GM13977 (cell line): ENCODE measurements at places on chromosomes 5 and 9.

DNA sequence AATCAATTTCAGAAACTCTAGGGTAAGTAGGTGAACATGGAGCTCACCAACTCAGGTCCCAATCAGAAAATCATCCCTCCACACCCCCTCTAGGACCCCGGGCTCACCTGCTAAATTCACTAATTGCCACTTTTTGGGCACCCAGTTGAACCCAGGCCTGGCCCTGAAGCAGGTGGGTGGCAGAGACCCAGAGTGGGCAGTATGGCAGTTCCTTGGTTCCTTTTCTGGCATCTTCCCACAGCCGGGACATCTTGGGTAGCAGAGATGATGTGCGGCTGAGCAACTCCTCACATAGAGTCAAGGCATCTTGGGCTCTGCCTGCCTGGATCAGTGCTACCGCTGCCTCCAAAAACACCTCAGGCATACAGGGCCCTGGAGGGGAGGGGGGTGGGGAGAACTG lies 2.9 kb upstream of the VCP start:
- DNase-seq = no peak

- DNase-seq = no peak
Measured at GRCh38 chr9:108258640-108259039, 597.1 kb downstream of the ACTL7B start.

GRCh38 chr5:124140060-124140459 lies 606.4 kb downstream of the ZNF608 start:
- no peak for DNase-seq

- no peak for DNase-seq
Measured at GRCh38 chr9:135973277-135974219, 12.4 kb upstream of the UBAC1 start.

- DNase-seq = no peak
Measured at GRCh38 chr9:125522328-125522725, 184.7 kb downstream of the MAPKAP1 start.

DNA sequence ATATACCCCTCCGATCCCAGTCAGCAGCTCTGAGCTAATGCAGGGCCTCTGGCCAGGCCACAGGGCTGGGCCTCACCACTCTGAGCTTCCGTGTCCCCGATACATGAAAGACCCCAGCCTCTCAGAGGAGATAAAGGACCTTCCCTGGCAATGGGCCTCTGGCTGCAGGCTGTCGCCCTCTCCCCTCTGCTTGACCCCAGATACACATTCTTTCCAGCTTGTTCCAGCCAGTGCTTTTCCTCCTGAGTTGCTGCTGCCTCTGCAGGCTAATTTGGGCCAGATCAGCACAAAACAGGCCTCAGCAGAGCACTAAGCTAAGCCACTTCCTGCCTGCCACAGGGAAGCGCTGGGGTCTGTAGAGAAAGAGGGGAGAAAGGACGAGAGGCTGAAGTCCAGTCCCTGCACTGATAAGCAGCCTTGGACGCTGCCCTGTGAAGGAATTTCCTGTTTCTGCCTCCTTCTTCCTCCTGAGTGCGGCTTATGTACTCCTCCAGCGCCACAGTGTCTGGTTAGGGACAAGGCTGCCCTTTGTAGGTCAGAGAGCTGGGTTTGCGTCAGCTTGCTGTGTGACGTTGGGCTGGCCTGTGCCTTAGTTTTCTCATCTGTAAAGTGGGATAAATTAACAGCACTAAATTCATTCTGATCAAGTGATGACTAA lies 73.0 kb upstream of the IL17B start:
- no peak for DNase-seq

- no peak for DNase-seq
Measured at GRCh38 chr9:127437497-127438264, 13.5 kb downstream of the ZNF79 start.

- DNase-seq = no peak
Measured at GRCh38 chr5:171857489-171857876, 71.9 kb downstream of the SMIM23 start.

GRCh38 chr5:68074048-68074632 lies 141.4 kb upstream of the PIK3R1 start:
- no peak for DNase-seq

- no peak for DNase-seq
Measured at GRCh38 chr9:1876891-1877496, 138.2 kb upstream of the SMARCA2 start.

- peak; percentile 83 for DNase-seq
Measured at GRCh38 chr9:136564379-136564988, 18.6 kb upstream of the NOTCH1 start.

DNA sequence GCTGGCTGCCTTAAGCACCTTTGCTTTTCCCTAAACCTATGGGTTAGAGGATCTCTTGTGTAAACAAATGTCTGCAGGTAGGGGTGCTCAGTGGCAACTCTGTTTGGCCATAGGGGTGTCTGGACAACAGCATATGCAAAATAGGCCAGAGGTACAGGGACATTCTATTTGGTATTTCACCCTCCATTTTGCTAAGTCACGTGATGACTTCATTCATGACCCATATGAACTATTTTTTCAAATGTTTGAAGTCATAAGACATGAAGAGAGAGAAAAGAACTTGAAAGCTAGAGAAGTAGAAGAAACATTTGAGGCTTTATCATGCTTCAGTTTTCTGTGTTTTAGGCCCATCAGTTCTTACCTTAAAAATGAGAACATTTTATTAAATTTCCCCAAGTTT lies 370.2 kb downstream of the GADD45G start:
- no peak for DNase-seq

GRCh38 chr5:121138495-121138907 lies 674.4 kb downstream of the PRR16 start:
- DNase-seq = no peak

DNA sequence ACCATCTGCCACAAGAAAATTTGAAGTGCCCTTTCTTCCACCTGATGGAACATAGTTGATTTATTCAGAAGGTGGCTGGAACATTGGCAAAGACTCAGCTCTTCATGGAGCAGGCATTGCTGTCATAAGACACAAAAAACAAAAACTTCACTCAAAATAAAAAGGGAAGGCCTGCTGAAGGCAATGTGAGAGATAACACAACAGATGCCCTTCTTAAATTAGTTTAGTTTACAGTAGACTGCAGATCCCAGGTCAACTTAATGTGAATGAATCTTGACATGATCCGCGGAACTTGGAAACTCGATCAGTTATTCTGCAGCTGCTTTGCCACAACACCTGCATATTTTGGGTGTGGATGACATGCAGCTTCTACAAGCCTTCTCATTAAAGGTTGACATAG lies 159.8 kb upstream of the PLCXD3 start:
- no peak for DNase-seq

DNA sequence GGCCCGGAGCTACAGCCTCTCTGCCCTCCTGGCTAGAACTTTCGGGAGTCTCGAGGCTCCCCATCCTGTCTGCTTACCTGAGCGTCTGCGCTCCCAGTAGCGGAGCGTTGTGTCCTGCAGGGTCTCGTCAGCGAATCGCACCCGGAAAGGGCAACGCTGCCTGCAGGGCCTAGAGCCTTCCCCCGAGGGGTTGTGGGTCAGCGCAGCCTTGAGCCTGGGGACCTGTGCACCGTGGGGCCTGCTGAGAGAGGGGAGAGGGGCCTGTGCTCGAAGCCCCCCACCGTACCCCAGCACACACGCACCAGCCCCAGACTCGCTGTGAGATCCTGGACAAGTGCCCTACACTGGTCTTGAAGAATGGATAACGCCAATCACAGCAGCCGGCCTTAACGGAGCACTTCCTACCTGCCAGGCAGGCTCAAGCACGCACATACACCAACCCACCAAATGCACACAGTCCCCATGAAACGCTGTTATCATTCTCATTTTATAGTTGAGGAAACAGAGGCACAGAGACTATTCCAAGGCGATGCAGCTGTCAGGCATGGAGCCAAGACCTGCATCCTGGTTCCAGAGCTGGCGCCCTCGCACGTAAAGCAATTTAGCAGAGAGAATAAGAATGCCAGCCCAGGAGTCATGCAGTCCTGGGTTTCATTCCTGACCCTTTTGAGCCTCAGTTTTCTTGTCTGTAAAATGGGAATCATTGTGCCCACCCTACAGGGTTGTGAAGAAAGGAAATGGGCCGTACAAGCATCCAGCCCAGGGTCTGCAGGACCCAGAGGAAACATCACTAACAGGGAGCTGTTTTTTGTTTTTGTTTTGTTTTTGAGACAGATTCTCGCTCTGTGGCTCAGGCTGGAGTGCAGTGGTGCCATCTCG lies 5.3 kb downstream of the C9orf50 start:
- DNase-seq = no peak

DNA sequence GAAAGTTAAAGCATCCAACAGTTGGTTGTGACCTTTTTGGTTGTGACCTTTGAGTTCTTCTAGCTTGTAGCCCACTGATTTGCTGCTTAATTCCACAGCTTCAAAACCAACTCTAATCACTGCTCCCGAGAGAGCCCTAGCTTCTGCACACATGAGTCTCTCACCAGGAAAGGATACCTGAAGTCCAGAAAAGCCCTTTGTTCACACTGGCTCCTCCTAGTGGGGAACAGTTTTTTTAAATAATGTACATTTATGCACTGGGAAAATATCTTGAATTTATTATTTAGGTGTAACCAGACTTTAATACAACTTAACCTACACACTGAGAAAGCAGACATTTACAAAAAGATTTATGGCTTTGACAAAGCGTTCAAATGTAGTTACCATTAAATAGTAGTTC lies 120.2 kb upstream of the CCDC152 start:
- no peak for DNase-seq

- DNase-seq = no peak
Measured at GRCh38 chr9:37608250-37608649, 15.9 kb upstream of the TOMM5 start.

- DNase-seq = peak; percentile 70
Measured at GRCh38 chr9:119968836-119969707, 599.8 kb upstream of the BRINP1 start.

- no peak for DNase-seq
Measured at GRCh38 chr9:89247431-89248353, 63.3 kb upstream of the CKS2 start.

DNA sequence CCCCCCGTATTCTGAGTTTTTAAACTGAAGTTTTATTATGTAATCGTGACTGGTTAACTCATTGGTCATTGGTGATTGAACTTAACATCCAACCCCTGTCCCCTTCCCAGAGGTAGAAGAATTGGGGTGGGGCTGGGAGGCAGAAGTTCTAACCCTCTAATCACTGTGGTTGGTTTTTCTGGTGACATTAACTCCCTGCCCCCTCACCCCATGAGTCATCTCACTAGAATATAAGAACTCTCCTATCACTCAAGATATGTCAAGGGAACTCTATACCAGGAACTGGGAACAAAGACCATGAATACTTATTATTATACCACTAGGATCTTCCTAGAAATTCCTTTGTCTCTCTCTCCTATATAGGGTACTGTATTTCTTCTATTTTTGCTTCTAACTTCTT lies 52.3 kb upstream of the CAVIN4 start:
- DNase-seq = no peak

GRCh38 chr5:140148508-140148907 lies 22.8 kb downstream of the IGIP start:
- no peak for DNase-seq

- DNase-seq = peak; percentile 62
Measured at GRCh38 chr9:105357937-105358336, 89.9 kb upstream of the FSD1L start.

GRCh38 chr9:12095931-12096330 lies 597.3 kb upstream of the TYRP1 start:
- DNase-seq = no peak

DNA sequence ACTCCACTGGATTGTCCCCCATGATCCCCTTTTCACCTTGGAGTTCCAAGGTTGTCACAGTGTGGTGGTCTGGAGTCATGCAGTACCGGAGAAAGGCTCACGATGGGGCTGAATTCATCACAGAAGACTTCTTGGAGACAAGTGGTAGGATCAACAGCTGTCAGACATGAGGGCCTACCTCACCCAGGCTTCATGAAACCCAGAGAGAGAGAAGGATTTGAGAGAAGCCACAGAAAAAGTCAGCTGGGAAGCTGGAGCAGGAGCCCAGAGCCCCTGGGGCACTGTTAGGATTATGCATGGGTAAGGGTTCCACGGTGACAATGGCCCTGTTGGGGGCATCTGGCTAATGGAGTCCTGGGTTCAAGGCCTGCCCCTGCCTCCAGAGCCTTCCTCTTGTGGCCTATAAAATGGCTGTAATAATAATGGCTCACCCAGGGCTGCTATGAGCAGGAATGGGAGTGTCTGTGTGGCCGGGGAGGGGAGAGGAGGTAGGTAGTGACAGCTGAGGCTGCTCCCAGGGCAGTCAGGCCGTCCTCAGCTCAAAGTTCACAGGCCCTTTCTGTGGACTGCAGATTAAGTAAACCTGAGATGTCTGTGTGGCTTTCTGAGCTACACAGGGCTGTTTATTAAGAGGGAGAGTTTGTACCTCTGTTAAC lies 910 bp downstream of the TRIM14 start:
- peak; percentile 75 for DNase-seq

GRCh38 chr9:37976714-37977477 lies 73.0 kb upstream of the SLC25A51 start:
- DNase-seq = no peak

DNA sequence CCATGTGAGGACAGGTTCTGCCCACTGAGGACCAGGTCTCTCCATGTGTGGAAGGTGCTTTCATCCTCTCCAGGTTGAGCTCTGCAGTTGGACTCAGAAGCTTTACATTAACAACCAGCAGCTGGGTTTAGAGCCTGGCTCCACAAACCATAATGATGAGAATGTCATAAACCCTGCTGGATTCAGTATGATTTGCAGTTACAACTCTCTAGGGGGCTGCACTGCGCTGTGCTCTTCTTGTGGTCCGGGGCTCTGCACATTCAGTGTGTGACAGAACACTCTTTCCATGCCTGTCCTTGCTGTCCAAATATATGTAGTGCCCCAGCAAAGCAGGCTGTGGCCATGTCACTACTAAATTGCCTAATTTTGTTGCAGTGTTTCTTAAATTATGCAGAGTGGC lies 334.3 kb downstream of the ICE1 start:
- DNase-seq = no peak

DNA sequence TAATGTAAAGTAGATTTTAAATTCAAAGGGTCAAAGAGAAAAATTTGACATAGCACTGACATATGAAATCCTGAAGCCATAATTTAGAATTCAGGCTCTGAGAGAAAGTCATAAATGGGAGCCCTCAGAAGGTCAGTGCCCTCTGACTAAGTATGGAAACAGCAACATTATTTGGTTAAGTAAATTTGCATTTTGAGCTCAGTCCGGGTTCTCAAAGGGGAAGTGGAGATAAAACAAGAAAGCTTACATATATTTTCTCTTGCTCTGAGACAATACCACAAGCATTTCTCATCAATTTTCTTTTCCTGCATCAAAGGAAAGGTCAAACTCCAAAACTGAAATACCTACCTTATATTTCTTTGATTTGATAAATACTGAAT lies 348.0 kb downstream of the SEMA5A start:
- peak; percentile 60 for DNase-seq

GRCh38 chr5:8788246-8788645 lies 757.6 kb downstream of the SEMA5A start:
- no peak for DNase-seq

DNA sequence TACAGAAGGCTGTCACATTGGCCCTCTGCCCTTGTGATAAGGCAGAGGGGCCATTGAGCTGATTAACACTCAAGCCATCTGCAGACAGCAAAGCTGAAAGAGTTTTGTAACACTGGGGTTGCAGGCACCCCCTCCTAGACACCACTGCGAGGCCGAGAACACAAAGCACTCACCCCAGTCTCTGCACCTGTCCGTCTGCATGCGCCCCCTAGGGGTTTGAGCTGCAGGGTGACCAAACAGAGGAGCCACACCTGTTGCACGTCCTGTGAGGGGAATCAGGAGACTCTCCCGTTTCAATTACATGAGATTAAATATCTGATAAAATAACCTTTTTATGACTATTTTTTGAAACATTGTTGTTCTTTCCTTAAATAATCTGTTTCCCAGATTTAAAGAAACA lies 1180.4 kb downstream of the CDH9 start:
- DNase-seq = no peak
